ENCODE measurements at places on chromosomes 5 and 9.

DNA sequence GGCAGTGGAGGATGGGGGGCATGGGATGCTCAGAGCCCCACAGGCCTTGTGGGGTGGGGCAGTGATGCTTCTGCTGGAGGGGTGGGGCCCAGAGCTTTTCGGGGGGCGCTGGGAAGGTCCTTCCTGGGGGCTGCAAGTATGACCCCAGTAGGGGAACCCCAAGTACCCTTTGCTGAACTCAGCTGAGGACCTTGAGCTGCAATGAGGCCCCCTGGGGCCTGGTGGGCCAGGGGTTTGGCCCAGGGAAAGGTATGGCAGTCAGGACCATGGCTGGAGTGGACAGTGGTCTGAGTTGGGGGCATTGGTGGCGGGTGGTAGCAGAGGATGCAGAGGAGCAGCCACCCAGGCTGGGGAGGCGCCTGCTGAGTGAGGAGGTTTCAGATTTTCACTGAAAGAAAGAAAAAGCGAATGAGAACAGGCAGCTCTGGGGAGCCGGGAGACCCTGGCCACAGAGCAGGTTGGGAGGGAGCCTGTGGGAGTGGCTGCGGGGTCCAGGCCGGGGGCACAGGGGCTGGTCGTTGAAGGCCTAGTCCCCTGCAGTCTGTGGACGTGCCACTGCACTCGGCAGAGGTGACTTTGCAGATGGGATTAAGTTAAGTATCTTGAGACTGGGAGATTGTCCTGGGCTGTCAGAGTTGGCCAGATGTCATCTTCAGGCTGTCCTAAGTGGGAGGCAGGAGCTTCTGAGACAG, 19.2 kb downstream of the WNK2 start:
- DNase-seq = no peak

GRCh38 chr5:149320791-149321330, 24.4 kb upstream of the GRPEL2 start:
- DNase-seq = no peak

GRCh38 chr5:96687080-96687479, 24.9 kb downstream of the CAST start:
- DNase-seq = no peak

DNA sequence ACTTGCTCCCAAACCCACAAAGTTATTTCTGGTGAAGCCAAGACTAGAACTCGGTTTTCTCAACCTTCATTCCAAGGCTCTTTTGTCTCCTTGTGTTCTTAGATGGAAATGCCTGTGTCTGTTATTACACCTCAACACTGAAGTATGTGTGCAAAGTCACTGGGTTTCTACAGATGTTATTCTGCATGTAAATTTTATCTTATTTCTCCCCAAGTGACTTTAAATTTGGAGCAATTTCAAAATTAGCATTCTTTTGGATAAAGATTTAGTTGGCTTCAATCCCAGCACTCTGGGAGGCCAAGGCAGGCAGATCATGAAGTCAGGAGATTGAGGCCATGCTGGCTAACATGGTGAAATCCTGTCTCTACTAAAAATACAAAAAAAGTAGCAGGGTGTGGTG, 104.4 kb upstream of the GNA14 start:
- DNase-seq = no peak

DNA sequence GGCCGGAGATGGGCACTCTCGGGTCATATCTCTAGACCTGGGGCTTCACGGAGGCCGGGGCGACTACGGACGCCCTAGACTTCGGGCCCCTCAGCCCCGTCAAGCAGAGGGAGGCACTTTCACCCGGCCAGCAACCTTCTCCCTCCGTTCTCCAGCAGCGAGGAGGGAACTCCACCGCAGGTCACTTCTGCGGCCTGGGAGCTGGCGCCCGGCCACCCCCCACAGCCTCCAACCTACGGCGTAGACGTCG, 201 bp downstream of the DOLK start:
- DNase-seq = no peak
